ENCODE measurements at places on chromosomes 13 and 19. TPM values are rescaled to one million over a fixed set of nuclear protein-coding genes. Genes with fewer than 3 reads are reported as not detected.

The ZNF90 gene
- 41.7 TPM for polyA plus RNA-seq

The ZNF415 gene
- 3.8 TPM for polyA plus RNA-seq

GRCh38 chr13:67033170-67033569, 197.0 kb downstream of the PCDH9 start:
- H3K27me3 ChIP-seq, result no peaks in the 10 kb centered on the region
- no peak overlapping the region for H3K4me3 ChIP-seq
- no peak overlapping the region for H3K27ac ChIP-seq
- H3K36me3 ChIP-seq, result no peaks in the 10 kb centered on the region
- DNase-seq, result no peak

- no peaks in the 10 kb centered on the region for H3K4me1 ChIP-seq
- no peak overlapping the region for H3K27ac ChIP-seq
- peak; percentile 59 for DNase-seq
- no peaks in the 10 kb centered on the region for H3K27me3 ChIP-seq
Observed at GRCh38 chr19:42306646-42307045, 4.2 kb upstream of the PAFAH1B3 start.

GRCh38 chr13:77009011-77009410, 17.1 kb downstream of the CLN5 start:
- H3K27me3 ChIP-seq, result no peaks in the 10 kb centered on the region
- H3K36me3 ChIP-seq, result peaks cover 6% of the 10 kb centered on the region
- no peaks in the 10 kb centered on the region for H3K4me1 ChIP-seq
- DNase-seq, result no peak

DNA sequence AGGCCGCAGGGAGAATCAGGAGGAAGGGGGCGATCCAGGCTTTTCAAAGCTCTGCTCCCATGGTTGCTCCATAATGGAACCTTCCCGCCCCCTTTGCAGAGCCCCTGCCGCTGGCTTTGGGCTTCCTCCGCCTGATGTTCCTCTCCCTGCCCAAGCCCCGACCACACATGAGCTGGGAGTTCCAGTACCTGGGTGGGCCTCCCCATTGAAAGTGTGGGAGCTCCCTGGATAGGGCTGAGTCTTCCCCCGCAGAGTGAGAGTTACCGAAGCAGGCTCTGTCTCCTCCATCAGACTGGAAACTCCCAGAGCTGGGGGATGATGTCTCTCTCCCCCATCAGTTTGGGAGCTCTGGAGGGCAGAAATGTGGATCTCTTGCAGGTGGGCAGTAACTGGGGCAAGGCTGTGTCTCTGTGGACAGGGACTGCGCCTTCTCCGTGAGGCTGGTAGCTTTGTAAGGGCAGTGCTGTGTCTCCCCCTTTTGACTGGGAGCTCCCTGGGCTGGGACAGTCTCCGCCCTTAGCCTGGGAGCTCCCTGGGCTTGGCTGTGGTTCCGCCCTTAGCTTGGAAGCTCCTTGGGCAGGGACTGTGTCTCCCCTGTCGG, 722 bp downstream of the DCAF15 start:
- peak overlapping the region; percentile 53 for H3K27ac ChIP-seq
- no peak for DNase-seq
- peak overlapping the region; percentile 100 for H3K4me3 ChIP-seq
- H3K36me3 ChIP-seq, result peaks cover 23% of the 10 kb centered on the region
- H3K4me1 ChIP-seq, result no peaks in the 10 kb centered on the region

DNA sequence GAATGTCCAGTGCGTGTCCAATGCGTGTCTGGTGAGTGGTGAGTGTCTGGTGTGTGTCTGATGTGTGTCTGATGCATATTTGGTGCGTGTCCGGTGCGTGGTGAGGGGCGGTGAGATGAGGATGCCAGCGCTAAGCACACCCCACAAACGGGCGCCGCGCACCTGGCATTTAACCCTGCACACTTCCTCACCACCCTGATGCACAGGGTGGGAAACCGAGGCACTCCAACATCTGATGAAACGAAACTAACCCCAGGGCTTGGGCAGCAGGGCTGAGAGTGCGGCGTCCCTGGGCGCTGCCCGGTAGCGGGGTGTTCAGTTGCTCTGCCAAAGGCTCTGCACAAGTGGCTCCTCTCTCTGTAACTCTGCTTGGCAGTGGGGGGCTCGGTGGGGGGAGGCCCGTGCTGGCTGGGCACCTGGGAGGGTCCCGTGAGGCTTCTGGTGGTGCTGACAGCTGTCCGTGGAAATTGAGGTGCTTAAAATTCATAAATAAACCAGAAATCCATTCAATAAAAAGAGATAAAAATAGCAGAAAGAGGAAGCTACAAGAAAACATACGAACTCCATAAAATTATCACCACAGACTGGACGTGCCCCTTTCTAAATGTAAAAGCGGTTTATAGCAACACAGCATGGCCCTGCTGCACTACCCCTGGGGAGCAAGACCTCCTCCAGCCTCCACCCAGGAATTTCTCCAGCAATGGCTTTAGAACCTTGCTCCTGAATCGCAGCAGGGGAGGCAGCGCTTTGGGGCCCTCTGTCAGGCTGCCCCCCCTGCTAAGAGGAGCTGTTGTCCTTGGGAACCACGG, 76.0 kb downstream of the RASA3 start:
- DNase-seq, result no peak
- H3K4me1 ChIP-seq, result peaks cover 5% of the 10 kb centered on the region
- H3K27me3 ChIP-seq, result no peaks in the 10 kb centered on the region
- no peak overlapping the region for H3K27ac ChIP-seq

GRCh38 chr13:39034085-39034484, 3.8 kb downstream of the PROSER1 start:
- DNase-seq, result no peak
- no peak overlapping the region for H3K4me3 ChIP-seq
- no peaks in the 10 kb centered on the region for H3K4me1 ChIP-seq
- no peaks in the 10 kb centered on the region for H3K27me3 ChIP-seq
- H3K36me3 ChIP-seq, result peaks cover 37% of the 10 kb centered on the region

DNA sequence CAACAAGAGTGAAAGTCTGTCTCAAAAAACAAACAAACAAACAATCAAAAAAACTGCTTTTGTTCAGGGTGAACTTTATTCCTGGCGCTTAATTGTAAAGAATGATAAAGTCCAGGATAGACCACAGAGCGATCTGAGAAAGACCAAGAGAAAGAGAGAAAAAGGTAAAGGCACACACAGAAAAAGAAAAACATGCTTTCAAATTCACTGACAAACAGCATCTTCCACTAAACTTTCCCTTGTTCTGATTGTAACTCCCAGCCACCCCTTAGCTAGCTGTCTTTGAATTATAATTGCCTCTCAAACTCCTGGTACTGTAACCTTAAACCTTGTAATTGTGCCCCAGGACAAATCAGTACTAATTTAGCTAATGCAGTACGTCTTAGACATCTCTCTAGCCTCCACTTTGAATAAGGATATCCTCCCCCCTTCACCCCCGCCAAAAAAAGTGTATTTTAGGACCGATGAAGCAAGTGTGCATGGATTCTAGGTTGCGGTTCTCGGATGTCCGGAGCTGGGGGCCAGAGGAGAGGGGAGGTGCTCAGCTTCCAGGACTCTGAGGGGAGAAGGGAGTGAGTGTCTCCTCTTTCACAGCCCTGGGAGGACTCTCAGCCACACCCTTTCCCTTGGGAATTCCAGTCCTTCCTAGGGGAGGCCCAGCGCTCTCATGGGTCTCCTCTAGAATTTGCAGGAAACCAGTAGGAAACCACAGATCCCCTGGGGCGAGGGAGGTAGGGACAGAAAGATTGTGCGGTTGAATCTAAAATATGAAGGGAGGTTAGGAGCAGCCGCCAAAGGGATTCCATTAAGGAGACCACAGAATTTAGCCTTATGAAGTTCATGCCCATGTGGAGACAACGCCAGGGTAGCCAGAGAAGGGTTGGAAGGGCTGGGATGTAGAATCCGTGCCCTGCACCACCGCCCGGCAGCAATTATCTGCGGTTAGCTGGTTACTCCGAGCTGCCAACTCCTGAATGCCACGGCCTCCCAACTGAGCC, 19.7 kb downstream of the ZNF536 start:
- no peaks in the 10 kb centered on the region for H3K36me3 ChIP-seq
- H3K27me3 ChIP-seq, result no peaks in the 10 kb centered on the region
- H3K4me3 ChIP-seq, result peak overlapping the region; percentile 49

GRCh38 chr13:24489721-24490120, 22.9 kb downstream of the PARP4 start:
- no peaks in the 10 kb centered on the region for H3K4me1 ChIP-seq
- H3K4me3 ChIP-seq, result no peak overlapping the region
- H3K36me3 ChIP-seq, result peaks cover 34% of the 10 kb centered on the region
- H3K27me3 ChIP-seq, result no peaks in the 10 kb centered on the region
- no peak for DNase-seq

GRCh38 chr19:55257461-55258420, 1.1 kb downstream of the PPP6R1 start:
- H3K36me3 ChIP-seq, result no peaks in the 10 kb centered on the region
- no peak for DNase-seq
- H3K27me3 ChIP-seq, result no peaks in the 10 kb centered on the region
- peak overlapping the region; percentile 89 for H3K4me3 ChIP-seq
- H3K4me1 ChIP-seq, result peaks cover 11% of the 10 kb centered on the region
- no peak overlapping the region for H3K27ac ChIP-seq

DNA sequence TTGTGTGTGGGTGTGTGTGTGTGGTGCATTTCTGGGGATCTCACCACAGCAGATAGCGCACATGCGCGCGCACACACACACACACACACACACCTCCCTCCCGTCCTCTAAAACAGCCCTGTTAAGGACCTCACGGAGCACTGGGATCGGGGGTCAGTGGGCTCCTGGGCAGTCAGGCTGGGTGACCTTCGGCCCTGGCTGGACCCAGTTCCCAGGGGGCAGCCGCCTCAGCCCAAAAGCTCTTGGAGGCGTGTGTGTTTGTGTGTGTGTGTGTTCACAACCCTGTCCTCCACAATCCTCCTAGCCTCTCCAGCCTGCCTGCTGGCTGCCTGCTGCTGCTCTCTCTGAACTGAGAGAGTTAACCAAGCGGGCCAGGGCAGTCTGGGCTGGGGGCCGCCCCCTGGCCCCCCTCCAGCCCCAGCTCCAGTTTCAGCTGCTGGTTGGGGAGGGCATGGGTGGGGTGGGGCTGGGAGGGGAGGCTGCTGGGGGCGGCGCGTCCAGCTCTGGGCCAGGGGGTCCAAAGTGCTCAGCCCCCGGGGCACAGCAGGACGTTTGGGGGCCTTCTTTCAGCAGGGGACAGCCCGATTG, at the start of gene FXYD1:
TSS of gene FXYD1 (plus strand) at position 520 of the 588 bp plus-strand sequence. CDS start 1,256 bp downstream, outside the sequence.
- no peak within 1 kb of the TSS for H3K27ac ChIP-seq
- H3K4me3 ChIP-seq, result no peak within 1 kb of the TSS
- peaks cover 2% of the 10 kb centered on the region for H3K27me3 ChIP-seq
- no peaks in the 10 kb centered on the region for H3K36me3 ChIP-seq
- H3K4me1 ChIP-seq, result peaks cover 3% of the 10 kb centered on the region
- no peak for DNase-seq

DNA sequence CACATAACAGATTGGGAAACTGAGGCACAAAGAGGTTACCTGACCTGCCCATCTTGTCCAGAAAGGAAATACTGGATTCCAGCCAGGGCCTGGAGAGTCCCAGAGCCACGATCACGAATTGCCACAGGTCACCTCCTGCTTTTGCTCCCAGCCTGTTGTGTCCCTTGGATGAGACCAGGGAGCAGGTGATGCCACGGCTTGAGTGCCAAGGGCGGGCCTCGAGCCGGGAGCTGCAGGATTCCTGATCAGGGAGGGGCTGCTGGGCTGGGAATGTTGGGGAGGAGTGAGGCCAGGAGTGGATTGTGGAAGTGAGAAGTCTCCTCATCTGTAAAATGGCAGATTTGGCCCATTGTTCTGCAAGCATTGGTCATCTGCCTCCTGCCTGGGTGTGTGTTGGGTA, 29.4 kb downstream of the DNM2 start:
- no peaks in the 10 kb centered on the region for H3K36me3 ChIP-seq
- H3K4me1 ChIP-seq, result peaks cover 2% of the 10 kb centered on the region
- H3K27me3 ChIP-seq, result no peaks in the 10 kb centered on the region
- no peak overlapping the region for H3K27ac ChIP-seq

- no peaks in the 10 kb centered on the region for H3K4me1 ChIP-seq
- H3K27ac ChIP-seq, result no peak overlapping the region
- DNase-seq, result no peak
- H3K4me3 ChIP-seq, result no peak overlapping the region
- no peaks in the 10 kb centered on the region for H3K27me3 ChIP-seq
Observed at GRCh38 chr13:50644081-50644871, 199.2 kb downstream of the DLEU7 start.

DNA sequence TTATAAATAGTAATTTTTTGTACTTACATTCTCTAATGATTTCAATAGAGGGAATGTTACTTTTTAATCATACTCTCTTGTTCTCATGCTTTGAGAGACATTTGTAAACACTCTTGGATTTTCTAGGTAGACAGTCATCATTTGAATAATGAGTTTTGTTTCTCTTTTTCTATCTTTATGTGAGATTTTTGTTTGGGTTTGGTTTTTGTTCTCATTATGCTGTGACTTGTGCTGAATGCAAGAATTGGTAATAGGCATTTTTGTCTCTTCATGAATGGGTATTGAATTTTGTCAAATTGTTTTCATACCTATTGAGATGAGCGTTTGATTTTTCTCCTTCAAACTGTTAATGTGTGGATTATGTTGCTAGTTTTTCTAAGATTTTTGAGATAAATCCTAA, 56.8 kb upstream of the GPR183 start:
- H3K4me3 ChIP-seq, result no peak overlapping the region
- H3K27ac ChIP-seq, result no peak overlapping the region
- peaks cover 7% of the 10 kb centered on the region for H3K4me1 ChIP-seq
- no peaks in the 10 kb centered on the region for H3K27me3 ChIP-seq

DNA sequence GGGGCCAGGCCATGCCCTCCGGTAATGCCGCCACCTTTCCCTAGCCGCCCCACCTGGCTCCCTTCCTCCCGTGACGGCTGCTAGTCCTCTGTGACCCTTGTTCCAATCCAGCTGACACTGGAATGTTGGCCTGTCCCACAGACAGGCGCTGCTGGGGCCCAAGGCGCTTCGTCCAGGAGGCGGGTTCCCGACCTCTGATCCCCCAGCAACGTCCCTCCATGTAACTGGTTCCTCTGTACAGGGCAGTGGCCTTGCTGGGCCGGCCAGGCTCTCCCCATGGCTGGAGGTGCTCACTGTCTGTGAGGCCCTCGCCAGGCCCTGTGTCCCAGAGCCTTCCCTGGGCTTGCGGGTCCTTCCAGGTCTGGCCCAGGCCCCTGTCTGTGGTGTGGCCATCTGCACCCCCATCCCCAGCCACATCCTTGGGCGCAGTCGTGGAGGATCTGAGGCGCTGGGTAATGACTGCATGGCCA, 6.8 kb upstream of the GRIN3B start:
- H3K4me1 ChIP-seq, result peaks cover 7% of the 10 kb centered on the region
- no peak overlapping the region for H3K27ac ChIP-seq
- no peak for DNase-seq
- H3K27me3 ChIP-seq, result peaks cover 4% of the 10 kb centered on the region

DNA sequence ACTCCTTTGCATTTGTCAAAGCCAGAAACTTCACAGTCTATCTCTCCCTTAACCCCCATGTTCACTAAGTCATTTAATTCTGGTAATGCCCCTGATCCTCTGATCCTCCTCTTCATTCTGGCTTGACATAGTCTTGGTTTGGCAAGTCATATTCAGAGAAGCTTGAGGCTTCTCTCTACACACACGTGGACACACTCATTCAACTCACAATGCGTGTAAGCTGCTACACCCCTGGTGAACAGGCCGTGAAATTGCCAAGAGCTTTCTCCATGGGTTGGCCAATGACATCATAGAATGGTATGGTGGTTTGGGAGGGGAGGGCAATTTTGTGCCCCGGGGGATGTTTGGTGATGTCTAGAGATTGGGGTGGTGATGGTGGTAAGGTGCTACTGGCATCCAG, 47.9 kb upstream of the FLT1 start:
- no peaks in the 10 kb centered on the region for H3K4me1 ChIP-seq
- no peak overlapping the region for H3K4me3 ChIP-seq
- H3K36me3 ChIP-seq, result no peaks in the 10 kb centered on the region
- DNase-seq, result no peak
- H3K27ac ChIP-seq, result no peak overlapping the region

Measured in H1 (cell line).